ENCODE measurements at places on chromosomes 13 and 19. TPM values are rescaled to one million over a fixed set of nuclear protein-coding genes. Genes with fewer than 3 reads are reported as not detected.

ZNF534 gene
- not detected for total RNA-seq

SSBP4 gene
- 47.3 TPM for total RNA-seq

SLAIN1 gene
- total RNA-seq: 0.58 TPM

GJB2 gene
- total RNA-seq: 0.75 TPM

OR7A5 gene
- not detected for total RNA-seq

GPC6 gene
- 5.1 TPM for total RNA-seq

LILRA1 gene
- total RNA-seq: not detected

ZNF414 gene
- 19.3 TPM for total RNA-seq

LGALS4 gene
- total RNA-seq: 0.35 TPM

TPTE2 gene
- total RNA-seq: not detected

TMEM59L gene
- 6.3 TPM for total RNA-seq

FUT1 gene
- 0.09 TPM for total RNA-seq

ELAVL3 gene
- total RNA-seq: 0.07 TPM

TMEM221 gene
- 0.67 TPM for total RNA-seq

PSG6 gene
- 0.11 TPM for total RNA-seq

ZNF575 gene
- 1.9 TPM for total RNA-seq

Data from A549 treated with AZD2906 at 1 μM for 4 hours (cell line).